ENCODE measurements at places on chromosomes 5 and 9.

DNA sequence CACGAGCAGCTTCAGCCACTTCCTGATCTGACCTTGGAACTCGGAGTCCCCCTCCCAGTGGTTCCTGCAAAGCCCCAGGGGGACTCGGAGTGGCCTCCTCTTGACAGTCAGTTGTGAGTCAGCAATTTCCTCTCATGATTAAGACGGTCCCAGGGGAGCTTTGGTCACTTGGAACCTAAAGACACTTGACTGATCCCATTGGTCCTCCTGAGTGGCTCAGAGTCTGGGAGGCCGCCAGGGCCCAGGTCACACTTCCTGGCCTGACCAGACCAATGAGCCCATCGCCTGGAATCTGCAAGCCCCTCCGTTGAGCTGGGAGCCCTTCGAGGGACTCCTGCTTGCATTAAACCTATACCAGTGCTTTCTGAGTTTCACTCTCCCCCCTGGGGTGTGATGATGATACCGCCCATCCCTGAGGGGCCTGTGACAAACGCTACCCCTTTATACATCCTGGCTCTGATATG, 29.1 kb downstream of the TSPAN17 start:
- peak; percentile 42 for DNase-seq

DNA sequence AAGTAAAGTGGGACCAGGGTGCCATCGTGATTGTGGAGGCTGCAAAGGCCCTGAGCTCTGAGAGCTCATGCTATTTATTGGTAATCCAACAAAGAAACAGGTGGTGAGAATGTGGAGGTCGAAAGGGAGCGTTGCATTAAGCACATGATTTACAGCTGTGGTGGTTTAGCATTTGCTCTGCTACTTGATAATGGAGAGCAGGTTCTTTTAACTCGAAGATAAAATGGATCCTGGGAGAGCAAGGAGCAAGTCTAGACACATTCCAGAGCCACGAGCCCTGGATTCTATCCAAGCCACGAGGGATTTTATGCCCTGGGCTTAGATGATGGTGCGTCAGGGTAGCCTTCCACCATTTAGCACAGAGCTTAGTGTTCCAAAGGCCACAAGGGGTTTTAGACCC, 1710.1 kb upstream of the CDH9 start:
- DNase-seq = no peak

DNA sequence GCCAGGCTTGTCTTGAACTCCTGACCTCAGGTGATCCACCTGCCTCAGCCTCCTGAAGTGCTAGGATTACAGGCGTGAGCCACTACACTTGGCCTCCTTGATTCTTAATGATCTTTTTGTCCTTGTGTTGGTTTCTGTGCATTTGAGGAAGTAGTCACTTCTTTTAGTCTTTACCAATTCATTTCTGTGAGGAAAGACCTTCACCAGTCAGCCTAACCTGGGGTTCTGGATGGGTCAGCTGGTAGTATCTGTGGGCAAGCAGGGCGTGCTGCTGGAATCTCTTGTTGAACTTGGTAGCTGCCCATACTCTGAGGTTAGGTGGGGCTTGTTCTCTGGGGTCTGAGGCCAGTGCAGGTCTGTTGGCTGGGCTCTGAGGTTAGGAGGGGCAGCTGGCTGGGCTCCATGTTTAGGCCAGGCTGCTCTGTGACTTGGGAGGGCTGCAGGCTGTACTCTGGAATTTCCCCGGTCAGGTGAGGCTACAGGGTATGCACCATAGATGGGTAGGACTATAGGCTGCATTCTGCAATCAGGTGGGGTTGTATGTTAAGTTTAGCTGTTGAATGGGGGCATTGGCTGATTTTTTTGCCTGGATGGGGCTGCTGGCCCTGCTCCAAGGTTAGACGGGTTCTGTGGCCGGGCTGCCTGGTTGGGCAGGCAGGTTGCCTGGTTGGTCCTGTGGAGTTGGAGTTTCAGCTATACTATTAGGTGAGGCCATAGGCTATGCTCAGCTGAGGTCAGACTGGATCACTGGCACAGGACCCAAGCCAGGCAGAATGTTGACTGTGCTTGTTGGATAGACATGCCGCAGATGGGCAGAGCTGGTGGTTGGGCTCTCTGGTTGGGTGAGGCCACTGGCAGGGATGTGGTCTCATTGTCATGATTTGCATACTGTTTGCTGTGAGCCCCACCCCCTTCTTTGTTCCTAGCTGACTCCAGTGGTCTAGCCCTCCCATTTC, 19.2 kb downstream of the UBAP1 start:
- DNase-seq = no peak

- DNase-seq = peak; percentile 12
These were observed 631.8 kb downstream of the BNC2 start for GRCh38 chr9:16238623-16239138.

DNA sequence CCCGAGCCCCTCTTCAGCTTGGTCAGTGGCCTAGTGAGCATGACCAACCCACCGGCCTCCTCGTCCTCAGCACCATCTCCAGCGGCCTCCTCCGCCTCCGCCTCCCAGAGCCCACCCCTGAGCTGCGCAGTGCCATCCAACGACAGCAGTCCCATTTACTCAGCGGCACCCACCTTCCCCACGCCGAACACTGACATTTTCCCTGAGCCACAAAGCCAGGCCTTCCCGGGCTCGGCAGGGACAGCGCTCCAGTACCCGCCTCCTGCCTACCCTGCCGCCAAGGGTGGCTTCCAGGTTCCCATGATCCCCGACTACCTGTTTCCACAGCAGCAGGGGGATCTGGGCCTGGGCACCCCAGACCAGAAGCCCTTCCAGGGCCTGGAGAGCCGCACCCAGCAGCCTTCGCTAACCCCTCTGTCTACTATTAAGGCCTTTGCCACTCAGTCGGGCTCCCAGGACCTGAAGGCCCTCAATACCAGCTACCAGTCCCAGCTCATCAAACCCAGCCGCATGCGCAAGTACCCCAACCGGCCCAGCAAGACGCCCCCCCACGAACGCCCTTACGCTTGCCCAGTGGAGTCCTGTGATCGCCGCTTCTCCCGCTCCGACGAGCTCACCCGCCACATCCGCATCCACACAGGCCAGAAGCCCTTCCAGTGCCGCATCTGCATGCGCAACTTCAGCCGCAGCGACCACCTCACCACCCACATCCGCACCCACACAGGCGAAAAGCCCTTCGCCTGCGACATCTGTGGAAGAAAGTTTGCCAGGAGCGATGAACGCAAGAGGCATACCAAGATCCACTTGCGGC, 1.8 kb downstream of the EGR1 start:
- DNase-seq = peak; percentile 12

DNA sequence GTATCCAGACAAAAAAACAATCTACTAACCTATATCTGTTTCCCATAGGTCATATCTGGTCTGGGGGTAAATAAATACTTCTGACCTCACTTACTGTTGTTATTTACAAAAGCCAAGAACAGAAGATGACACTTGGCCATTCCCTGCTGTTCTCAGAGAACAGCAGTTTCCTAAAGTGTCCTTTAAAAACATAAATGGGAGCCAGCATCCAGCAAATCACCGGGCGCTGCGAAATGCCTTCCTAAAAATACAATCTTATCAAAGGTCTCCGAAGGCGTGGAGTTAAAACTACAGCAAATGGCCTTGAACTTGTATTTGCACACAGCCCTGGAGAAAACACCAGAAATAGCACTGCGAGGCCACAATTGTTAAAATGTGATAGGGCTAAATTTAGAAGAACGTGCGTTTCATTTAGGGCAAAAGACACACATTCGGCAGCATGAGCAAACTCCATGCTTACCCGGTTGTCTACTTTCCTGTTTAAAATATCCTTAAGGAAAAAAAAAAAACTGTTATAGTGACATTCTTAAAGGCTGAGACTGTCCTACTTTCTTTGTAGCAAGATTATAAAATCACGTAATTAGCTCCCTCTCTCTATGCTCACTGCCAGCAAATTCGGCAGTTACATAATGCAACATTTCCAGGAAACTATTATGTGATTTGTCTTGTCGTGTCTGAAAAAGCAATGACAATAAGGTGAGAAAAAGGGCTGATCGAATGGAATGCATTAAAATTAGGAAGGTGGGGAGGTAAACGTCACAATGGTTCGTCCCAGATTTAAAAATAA, 1.5 kb downstream of the NFIL3 start:
- peak; percentile 47 for DNase-seq

DNA sequence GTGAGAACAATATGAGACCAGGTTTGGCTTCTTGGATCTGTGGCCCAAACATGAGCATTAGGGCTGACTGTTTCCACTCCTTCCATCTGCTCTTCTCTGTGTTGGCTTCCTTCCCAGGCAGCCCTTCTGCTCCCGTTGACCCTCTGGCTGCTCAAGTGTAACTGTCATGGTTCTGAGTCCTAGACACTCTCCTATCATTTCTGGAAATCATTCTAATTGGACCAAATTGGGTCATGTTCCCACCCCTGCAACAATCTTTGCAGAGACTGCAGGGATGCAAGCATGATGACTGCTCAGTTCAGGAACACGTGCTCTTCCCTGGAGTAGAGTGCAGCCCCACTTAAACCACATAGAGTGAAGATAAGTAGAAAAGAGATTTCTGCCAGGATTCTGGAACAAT, 741.4 kb downstream of the TAF11L14 start:
- no peak for DNase-seq

- DNase-seq = peak; percentile 57
These were observed 20.1 kb downstream of the CXXC5 start for GRCh38 chr5:139668064-139668880.

All from lung microvascular endothelial cell (primary cell).